Stimulated activated CD8-positive, alpha-beta memory T cell treated with anti-CD3 and anti-CD28 coated beads, Interleukin-2, amount 100 ng/mL, for 1 hour (primary cell): ENCODE measurements at places on chromosomes 16 and 17.

GRCh38 chr16:18783430-18784341 lies 6.4 kb downstream of the RPS15A start:
- DNase-seq = no peak

DNA sequence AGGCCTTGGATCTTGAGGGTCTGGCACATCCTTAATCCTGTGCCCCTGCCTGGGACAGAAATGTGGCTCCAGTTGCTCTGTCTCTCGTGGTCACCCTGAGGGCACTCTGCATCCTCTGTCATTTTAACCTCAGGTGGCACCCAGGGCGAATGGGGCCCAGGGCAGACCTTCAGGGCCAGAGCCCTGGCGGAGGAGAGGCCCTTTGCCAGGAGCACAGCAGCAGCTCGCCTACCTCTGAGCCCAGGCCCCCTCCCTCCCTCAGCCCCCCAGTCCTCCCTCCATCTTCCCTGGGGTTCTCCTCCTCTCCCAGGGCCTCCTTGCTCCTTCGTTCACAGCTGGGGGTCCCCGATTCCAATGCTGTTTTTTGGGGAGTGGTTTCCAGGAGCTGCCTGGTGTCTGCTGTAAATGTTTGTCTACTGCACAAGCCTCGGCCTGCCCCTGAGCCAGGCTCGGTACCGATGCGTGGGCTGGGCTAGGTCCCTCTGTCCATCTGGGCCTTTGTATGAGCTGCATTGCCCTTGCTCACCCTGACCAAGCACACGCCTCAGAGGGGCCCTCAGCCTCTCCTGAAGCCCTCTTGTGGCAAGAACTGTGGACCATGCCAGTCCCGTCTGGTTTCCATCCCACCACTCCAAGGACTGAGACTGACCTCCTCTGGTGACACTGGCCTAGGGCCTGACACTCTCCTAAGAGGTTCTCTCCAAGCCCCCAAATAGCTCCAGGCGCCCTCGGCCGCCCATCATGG lies 4.0 kb upstream of the ADGRG3 start:
- DNase-seq = no peak

- DNase-seq = no peak
Observed at GRCh38 chr17:685006-685405, 29.6 kb downstream of the VPS53 start.

DNA sequence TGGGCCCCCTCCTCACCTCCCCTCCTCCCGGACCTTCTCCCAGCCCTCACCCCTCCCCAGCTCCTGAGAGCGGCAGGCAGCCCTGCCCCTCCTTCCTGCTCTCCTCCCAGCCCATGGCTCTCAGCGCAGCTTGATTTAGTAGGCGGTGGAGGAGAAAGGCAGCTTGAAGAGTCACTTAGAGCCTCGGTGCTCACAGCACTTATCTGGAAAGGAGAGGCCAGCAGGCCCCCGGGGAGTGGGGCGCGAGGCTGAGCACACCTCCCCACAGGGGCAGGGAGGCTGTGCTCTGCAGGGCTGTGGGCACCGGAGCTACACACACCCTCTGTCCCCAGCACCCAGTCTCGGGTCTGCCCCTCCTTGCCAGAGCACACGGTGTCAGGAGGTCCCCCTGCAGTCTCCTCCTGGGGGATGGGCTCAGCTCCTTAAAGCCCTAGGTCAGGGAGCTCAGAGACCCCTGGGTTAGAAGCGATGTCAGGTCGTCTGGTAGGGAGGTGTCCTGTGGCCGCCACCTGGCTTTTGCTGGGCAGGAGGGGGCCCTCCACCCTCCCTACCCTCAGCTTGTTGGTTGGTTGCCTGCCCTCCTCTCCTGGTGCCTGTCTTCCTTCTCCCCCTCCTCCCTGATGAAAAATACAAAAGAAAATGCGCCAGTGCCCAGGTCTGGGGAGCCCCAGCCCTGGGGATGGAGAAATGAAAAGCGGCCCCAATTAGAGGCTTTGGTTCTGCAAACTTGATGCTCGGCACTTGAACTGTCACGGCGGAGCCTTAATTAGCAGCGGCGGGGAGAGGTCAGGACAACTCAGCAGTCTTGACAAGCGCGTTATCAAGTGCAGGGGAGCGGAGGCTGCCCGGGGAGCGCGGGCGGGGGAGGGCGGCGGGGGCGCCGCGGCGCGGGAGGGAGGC lies 151.1 kb upstream of the GSE1 start:
- no peak for DNase-seq

- no peak for DNase-seq
Observed at GRCh38 chr17:78532311-78532710, 44.9 kb downstream of the DNAH17 start.
